CD14-positive monocyte (primary cell): ENCODE measurements at places on chromosomes 7 and 10. TPM values are rescaled to one million over a fixed set of nuclear protein-coding genes. Genes with fewer than 3 reads are reported as not detected.

- H3K27ac ChIP-seq = no peak overlapping the region
- peaks cover 77% of the 10 kb centered on the region for H3K4me1 ChIP-seq
- peak overlapping the region; percentile 94 for H3K4me3 ChIP-seq
- DNase-seq = no peak
Measured at GRCh38 chr7:27160145-27160545, 3.7 kb upstream of the HOXA7 start.

DNA sequence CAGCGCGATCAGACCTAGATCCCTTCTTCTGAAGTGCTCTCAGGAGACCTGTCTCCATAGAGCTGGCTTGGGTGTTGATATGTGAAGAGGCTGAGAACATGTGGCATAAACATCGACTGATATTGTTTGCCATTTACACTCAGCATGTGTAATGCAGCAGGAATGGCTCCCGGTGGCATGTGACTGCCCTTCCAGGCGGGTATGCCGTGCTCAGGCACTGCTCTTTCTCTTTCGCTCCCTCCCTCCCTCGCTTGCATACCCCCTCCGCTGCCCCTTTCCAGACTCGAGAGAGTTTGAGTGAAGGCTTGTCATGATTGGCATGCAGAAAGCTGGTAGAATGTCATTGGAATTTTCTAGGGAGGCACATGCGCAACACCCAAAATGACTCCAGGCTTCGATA lies 107.3 kb upstream of the PDCD4 start:
- no peak overlapping the region for H3K27ac ChIP-seq

The CCDC172 gene
- polyA plus RNA-seq = not detected

DNA sequence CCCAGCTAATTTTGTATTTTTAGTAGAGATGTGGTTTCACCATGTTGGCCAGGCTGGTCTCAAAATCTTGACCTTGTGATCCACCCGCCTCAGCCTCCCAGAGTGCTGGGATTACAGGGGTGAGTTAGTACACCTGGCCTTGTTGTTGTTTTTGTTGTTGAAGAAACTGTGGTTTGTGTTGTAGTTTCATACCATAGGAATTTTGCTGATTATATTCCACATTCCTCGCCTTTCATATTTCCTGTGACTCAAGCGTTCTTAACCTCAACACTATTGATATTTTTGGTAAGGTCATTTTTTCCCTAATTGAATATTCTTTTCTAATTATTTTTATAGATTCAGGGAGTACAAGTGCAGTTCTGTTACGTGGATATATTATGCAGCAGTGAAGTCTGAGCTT lies 16.7 kb downstream of the LIPF start:
- H3K27me3 ChIP-seq = no peaks in the 10 kb centered on the region
- no peaks in the 10 kb centered on the region for H3K4me1 ChIP-seq
- no peak overlapping the region for H3K27ac ChIP-seq

The MYL10 gene
- polyA plus RNA-seq = not detected in 2 replicates

DNA sequence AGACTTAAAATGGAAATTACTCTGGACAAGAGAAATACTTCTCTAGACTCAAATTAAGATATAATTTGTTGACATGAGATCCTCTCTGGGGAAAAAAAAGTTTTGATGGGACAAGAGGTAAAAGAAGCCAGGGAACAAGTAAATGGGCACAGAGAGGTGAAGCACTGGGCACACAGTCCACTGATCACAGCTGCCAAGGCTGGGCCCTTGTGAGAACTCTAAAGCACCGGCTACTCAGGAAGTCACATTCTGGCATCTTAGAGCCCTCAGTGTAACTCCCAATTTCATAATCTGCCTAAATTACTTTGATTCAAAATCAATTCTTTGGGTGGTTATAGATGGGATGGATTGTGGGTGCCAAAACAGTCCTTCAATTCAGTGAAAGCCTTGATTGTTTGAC lies 123.2 kb upstream of the CACNA2D1 start:
- no peaks in the 10 kb centered on the region for H3K4me1 ChIP-seq
- H3K4me3 ChIP-seq = no peak overlapping the region
- H3K27me3 ChIP-seq = no peaks in the 10 kb centered on the region

The ADD3 gene
- polyA plus RNA-seq = 36.2 and 94.8 TPM in 2 replicates

DNA sequence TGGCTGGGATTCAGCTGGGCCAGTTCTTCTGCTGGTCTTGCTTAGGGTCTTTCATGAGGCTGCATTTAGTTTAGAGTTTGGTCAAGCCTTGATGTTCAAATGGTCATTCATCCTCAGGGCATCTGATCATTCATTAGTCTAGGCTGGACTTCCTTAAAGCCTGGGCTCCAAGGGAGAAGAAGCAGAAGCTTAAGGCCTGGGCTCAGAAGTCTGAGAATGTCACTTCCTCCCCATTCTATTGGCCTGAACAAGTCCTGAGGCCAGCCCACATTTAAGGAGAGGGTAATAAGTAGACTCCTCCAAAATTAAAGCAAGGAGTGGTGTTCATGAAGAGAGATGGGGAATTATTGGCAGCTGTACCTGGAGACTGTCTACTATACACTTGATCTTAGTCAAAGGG lies 193.2 kb upstream of the HABP2 start:
- DNase-seq = peak; percentile 17
- H3K36me3 ChIP-seq = no peaks in the 10 kb centered on the region
- H3K27ac ChIP-seq = no peak overlapping the region
- H3K4me3 ChIP-seq = no peak overlapping the region

DNA sequence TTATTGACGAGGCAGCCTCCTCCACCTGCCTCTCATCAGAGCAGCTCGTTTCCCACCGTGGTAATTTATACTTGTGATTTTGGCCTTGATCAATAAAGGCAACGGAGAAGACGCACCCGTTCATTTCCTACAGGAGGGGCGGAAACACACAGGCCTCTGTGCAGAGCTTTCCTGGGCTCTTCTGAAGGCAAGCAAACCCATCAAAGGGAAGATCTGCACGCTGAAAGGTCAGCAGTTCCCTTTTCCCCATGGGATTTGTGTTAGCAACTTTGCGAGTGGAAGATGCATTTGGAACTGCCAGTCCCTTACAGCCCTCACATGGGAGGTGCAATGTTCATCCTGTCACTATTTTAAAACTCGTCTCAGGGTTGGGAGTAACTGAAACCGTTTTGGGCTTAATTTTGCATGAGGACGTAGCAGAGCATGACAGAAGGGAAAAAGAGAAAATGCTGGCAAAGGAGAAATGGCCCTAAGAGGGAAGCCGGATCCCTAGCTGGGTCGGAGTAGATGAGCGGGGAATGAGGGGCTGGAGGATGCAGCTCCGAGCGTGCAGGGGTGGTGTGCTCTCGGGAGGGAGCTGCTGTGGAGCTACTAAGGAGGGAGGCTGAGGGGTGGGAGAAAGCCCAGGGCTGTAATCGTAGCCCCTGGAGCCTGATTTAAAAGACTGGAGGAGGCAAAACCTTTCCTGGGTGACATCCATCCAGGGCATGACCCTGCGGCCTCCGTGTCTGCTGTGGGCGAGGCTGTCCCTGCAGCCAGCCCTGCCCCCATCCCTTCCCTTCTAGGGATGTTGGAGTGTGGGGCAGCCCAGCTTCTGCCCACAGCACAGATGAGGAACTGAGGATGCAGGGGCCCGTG lies 111.1 kb upstream of the FAM20C start:
- H3K27ac ChIP-seq = no peak overlapping the region
- H3K4me3 ChIP-seq = no peak overlapping the region
- no peaks in the 10 kb centered on the region for H3K36me3 ChIP-seq
- no peak for DNase-seq

DNA sequence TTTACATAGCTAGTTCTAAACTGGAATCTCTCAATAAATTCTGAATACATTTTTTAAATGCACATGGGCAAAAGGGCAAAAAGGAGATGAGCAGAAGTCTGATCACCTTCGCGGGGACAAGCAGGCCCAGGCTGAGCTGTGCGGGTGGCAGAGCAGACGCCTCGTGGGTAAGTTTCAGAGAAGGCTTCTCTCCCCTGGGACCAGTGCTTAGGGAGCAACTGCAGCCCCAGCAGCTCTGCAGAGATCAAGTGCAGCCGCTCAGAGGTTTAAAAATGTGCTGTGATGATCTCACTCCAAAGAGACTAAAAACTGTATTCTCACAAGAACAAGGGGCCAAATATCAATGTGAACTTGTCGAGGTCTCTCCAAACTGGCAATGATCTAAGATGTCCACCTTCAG lies 264.3 kb upstream of the RNF32 start:
- no peak overlapping the region for H3K27ac ChIP-seq
- H3K27me3 ChIP-seq = no peaks in the 10 kb centered on the region
- no peak for DNase-seq
- H3K4me3 ChIP-seq = no peak overlapping the region
- H3K4me1 ChIP-seq = no peaks in the 10 kb centered on the region

DNA sequence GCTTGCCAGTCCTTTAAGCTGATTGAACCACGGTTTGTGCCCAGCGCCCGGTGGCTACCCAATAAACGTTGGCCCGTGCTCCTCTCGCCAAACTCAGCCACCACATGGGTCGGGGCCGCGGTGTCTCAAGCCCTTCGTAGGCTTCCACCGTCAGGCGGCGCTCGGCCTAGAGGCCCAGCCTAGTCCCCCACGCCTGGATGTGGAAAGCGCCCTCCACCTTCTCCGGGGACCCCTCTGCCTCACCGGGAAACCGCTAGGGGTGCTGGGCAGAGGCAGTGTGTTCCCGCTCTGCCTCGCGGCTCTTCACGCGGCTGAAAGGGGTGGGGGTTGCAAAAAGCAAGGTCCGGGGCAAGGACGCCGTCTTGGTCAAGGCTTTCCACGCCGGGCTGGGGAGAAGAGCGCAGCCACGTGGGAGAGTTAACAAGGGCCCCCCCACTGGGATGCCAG lies 29.8 kb downstream of the LEP start:
- no peak for DNase-seq
- no peaks in the 10 kb centered on the region for H3K36me3 ChIP-seq
- H3K27me3 ChIP-seq = peaks cover 20% of the 10 kb centered on the region
- H3K27ac ChIP-seq = no peak overlapping the region

- H3K27ac ChIP-seq = no peak overlapping the region
- no peaks in the 10 kb centered on the region for H3K36me3 ChIP-seq
- H3K27me3 ChIP-seq = no peaks in the 10 kb centered on the region
- H3K4me3 ChIP-seq = no peak overlapping the region
- H3K4me1 ChIP-seq = no peaks in the 10 kb centered on the region
- DNase-seq = no peak
Measured at GRCh38 chr7:17921857-17922416, 18.4 kb downstream of the SNX13 start.

The MINPP1 gene
- polyA plus RNA-seq = 1.7 and 1.8 TPM in 2 replicates

DNA sequence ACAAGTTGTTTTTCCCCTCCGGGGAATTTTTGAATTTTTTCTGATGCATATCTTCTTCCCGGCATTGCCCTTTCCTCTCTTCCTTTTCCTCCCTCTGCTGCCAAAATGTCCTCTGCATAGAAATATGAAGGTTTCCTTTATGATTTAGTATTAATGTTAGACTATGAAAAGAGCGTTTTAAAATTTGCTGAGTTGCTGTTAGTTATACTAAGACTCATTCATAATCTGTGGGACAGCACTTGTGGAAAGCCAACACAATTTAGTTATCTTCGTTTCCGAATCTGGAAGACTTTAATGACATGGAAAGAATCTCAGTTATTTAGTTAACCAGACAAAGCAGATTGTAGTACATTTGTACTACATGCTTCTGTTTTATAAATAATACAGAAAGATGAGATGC lies 25.0 kb downstream of the POU6F2 start:
- H3K4me3 ChIP-seq = no peak overlapping the region
- DNase-seq = no peak
- H3K27ac ChIP-seq = no peak overlapping the region
- no peaks in the 10 kb centered on the region for H3K36me3 ChIP-seq

The COG5 gene
- polyA plus RNA-seq = 28.1 TPM

The ACBD5 gene
- 13.6 TPM for polyA plus RNA-seq

GRCh38 chr10:133520193-133520738 lies 6.9 kb upstream of the CYP2E1 start:
- H3K27ac ChIP-seq = no peak overlapping the region
- DNase-seq = peak; percentile 46
- H3K36me3 ChIP-seq = no peaks in the 10 kb centered on the region
- H3K4me1 ChIP-seq = peaks cover 10% of the 10 kb centered on the region

DNA sequence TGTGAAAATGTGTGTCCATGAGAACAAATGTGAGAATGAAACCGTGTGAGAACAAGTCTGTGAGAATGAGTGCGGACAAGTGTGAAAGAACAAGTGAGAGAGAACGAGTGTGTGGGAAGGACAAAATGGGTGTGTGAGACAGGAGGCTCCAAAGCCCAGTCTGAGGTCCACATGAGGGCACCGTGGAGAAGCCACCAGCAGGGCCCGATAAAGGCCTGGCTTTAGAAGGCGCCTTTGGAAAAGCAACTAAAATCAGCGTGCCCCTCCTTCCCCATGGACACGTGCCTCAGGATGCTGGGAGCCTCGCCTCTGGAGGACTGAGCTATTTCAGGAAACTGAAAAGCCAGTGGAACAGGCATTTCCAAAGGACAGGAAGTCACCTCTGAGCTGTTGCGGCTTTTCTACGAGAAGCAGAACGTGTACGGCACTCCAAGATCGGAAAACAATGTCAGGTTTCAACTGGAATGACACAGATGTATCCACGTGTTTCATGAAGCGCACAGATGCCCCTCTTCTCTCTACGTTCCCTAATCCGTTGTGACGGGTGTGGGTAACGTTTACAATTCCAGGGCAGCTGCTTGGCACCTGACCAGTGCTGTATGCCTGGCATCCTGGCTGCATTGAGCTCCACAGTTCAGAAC lies 46.4 kb downstream of the ESYT2 start:
- peak; percentile 22 for DNase-seq
- no peaks in the 10 kb centered on the region for H3K4me1 ChIP-seq
- H3K36me3 ChIP-seq = peaks cover 61% of the 10 kb centered on the region
- no peaks in the 10 kb centered on the region for H3K27me3 ChIP-seq
